Stimulated activated CD4-positive, alpha-beta T cell treated with anti-CD3 and anti-CD28 coated beads, Interleukin-12 subunit alpha, Interleukin-12 subunit beta, amount 100 ng/mL, for 4 hours (primary cell): ENCODE measurements at places on chromosomes 2 and 18.

DNA sequence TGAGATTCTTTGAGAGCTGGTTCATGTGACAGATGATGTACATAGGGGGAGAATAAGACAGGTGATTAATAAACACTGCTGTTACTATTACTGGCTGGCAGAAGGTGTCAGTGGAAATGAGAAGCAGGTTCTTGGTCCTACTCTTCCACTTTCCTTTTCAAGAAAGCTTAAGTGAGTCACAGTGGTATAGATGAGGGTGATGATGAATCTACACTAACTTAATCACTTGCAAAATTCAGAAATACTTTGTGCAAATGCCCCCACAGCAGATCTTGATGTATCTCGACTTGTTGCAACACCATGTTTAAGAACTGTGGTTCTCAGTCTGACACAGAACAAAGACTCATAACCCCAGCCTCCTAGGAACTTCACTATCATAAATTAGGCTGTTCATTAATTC, 35.9 kb upstream of the MGAT5 start:
- DNase-seq = no peak

- DNase-seq = peak; percentile 51
These were observed 1.4 kb downstream of the MBP start for GRCh38 chr18:77131100-77131651.

GRCh38 chr18:49904871-49905555, 91.7 kb upstream of the ACAA2 start:
- DNase-seq = no peak

- DNase-seq = no peak
These were observed 221.8 kb downstream of the MREG start for GRCh38 chr2:215791481-215791937.

DNA sequence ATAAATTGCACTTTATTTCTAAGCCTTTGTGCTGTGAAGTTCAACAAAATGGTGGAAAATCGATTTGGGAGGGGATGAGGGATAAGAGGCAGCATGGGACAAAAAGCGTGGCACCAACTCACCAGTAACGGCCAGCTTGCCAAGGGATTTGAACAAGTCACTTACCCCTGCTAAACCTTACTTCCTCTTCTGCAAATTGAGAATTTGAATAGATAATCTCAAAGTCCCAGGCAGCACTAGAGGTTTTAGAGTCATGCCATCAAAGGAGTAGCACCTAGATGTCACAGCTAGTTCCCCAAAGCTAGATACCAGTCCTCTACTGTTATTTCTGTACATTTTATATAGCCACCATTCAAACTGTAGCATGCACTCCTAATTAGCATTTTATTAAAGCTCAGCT, 83.7 kb upstream of the VRK2 start:
- no peak for DNase-seq

GRCh38 chr2:1489486-1489885, 76.2 kb downstream of the TPO start:
- DNase-seq = no peak

DNA sequence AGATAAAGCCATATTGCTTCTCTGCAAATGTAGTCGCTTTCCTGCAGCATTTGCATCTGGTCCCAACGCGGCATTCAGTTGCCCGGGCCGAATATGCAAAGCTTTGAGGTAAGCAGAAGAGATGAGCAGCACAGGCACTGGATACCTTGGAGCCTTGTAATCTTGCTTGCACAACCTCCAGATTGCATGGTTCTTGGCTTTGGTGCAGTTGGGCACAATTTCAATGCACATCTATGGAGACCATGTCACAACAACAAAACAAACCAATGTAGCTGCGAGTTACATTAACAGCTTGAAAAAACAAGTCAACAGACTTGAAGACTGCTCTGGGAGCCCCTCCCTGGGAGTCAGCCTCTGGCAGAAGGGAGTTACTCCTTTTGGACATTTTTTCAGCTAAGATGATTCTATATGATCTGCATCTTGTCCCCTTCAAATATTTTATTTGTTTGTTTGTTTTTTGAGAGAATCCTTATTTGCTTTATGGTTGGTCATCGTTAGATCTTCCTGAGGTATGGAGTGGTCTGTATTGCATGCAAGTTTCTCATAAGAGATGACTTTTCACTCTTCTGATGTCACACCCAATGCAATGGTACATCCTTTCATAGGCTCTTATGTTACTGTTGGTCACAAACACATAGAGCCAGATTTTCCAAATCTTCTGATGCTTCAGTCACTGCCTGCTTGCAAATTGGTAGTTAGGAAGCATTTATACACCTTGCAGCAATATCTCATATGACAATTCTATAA, 113.5 kb downstream of the EFEMP1 start:
- no peak for DNase-seq

GRCh38 chr2:57728691-57729090, 317.9 kb upstream of the VRK2 start:
- DNase-seq = no peak

DNA sequence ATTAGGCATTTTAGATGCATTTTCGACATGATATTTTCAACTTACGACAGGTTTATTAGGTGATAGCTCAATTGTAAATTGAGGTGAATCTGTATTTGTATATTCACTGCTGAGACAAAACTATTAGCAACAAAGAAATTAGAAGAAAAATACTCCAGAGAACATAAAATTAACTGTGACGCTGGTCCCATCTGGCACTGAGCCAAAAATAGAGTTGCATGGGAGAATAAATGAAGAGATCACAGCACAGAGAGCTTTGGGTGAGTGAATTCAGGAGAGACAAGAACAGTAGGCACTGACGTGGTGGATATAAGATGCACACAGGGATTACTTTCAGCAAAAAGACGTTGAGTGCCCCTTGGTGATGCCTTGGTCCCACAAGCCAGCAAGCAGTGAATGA, 306.2 kb upstream of the RAB6C start:
- no peak for DNase-seq

GRCh38 chr2:240992572-240993291, 5.7 kb upstream of the SNED1 start:
- DNase-seq = no peak

- DNase-seq = no peak
These were observed 3.0 kb downstream of the NRBP1 start for GRCh38 chr2:27431395-27431794.

DNA sequence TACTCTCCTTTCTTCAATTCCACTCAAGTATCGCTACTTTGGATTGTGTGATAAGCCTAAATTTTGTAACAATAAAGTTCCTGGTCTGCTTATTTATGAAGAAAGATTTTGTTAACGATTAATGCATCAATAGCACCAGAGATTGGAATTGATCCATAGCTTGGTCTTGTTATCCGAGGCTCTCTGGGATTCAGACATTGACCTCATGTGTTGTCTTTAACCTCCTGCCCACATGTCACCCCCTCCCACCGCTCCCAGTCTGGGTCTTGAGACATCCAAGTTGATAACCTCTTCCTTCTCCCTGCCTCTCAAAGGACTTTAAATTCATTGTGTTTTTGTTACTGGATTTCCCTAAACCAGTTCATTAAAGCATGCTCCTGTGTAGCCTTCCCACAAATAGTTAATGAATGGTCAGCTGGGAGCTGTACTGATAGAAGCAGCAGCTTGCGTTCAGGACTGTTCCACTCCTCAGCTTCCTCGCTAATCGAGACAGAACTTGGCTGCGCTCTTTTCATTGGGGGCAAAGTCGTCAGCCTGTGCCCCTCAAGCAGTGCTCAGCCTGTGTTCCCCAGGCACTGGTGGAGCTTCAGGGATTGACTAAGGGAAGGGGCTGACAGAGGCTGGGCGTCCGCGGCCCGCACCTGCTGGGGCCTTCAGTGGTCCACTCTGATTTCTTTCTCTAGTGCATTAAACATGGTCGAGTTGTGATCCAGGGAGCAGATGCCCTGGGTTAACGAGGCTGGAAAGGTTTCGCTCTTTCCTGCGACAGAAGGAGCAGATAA, 18.9 kb downstream of the ASB1 start:
- DNase-seq = no peak

GRCh38 chr2:54387059-54387991, 68.8 kb upstream of the SPTBN1 start:
- no peak for DNase-seq

- DNase-seq = no peak
These were observed 23.1 kb upstream of the SLC39A10 start for GRCh38 chr2:195633974-195634373.

DNA sequence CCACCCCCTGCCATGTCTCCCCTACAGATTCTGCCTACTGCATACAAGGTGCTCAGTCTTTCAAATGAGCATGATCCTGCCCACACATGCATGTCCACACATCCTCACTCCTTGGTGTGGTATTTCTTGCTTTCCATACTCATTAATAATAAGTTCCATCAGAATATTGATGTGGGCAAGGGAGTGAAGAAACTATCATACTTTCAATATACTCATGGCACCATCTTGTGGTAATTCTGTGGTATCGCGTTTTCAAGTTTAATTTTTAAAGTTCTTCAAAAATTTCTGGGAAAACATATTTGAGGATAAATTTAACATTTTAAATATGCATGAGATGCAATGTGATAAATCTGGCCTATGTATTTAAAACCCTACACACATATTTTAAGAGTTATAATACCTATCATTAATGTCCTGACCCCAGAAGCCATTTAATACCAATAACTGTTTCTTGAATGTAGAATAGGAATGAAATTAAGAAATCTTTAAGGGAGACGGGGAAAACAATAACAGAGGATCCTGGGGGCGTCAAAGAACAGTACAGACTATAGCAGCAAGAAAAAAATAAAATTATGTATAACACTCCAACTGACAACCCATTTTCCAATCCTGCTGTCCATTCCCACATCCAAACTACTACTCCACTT, 110.1 kb downstream of the ZNF385B start:
- no peak for DNase-seq

- DNase-seq = no peak
These were observed 96.9 kb downstream of the TGOLN2 start for GRCh38 chr2:85230679-85231467.

- no peak for DNase-seq
These were observed 238.8 kb downstream of the ZNF407 start for GRCh38 chr18:74836296-74837139.

DNA sequence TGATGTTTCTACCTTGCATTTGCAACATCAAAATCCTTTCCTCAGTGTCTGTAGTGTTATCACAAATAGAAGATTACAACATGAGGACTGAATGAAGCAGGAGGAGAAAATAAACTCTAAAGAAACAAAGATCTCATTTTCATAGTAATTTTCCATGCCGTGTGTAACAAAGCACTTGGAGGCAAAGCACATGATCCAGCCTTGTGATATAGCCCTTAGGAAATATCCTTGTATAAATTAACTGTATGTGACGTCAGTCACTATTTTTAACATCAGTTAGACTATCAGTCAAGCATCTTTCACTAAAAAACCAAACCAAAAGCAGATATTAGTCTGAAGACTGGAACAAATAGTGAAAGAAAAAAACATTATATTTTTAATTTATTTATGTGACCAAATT, 492.1 kb upstream of the CNTNAP5 start:
- DNase-seq = no peak

GRCh38 chr2:68784915-68785314, 50.3 kb downstream of the ARHGAP25 start:
- DNase-seq = no peak

GRCh38 chr2:67566285-67566684, 169.2 kb downstream of the ETAA1 start:
- no peak for DNase-seq

GRCh38 chr2:129857200-129857599, 122.3 kb upstream of the RAB6C start:
- DNase-seq = no peak

GRCh38 chr2:26455670-26456439, 22.1 kb downstream of the OTOF start:
- DNase-seq = no peak

GRCh38 chr18:55699233-55699765, 111.3 kb upstream of the TCF4 start:
- no peak for DNase-seq

DNA sequence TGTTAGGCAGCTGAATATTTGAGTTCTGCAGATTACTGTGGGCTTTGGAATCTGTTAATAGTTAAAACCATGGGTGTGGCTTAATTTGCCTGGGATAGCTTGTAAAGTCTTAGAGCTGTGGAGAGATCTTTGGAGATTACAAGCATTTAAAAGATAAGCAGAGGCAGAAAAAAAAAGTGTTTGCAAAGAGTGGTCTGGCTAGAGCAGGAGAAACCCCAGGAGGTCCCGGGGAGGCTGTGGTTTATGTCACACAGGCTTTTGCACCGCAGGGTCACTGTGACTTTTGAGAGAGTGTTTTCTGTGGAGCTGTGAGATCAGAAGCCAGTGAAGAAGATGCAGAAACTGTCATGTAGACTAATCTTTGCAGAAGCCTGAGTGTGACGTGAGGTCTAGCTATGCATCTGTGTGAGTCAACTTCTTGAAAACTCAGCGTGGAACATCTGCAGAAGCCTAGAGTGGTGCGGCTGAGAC, 49.0 kb downstream of the SETBP1 start:
- no peak for DNase-seq

- no peak for DNase-seq
These were observed 31.3 kb upstream of the CDCA7 start for GRCh38 chr2:173323371-173323770.

DNA sequence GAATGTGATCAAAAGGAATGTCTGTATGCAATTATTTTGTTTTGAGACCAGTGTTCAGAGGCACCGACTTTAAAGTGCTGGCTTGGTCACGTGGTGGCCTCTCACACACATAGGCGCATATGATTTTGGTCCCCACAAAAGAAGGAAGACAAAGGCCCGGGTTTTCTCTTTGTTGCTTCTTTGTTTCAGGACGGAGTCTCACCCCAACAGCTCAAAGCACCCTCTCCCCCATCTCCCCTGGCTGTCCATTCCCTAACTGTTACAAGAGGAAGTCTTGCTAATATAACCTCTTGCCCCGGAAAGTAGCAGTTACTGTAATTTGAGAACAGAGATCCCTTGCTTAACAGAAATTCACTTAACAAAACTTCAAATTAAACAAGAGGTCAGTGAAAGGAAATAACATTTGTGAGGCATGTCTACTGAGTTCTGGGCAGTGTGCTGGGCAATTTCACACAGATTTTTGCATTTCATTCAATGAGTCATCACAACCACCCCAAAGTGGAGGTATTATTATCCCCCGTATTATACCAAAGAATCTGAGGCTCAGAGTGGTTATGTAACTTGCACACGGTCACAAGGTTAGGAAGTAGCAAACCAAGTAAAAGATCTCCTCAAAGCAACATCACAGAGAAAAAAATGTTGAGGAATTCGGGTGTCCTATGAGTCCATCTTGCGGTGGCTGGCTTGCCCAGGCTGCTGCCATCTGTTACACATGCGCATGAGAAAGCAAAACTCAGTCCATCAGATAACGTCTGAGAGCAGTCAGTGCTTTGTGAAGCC, 75.8 kb downstream of the SDC1 start:
- DNase-seq = no peak
